COLO829 (cell line): ENCODE measurements at places on chromosomes 16 and 17.

- no peak for DNase-seq
Observed at GRCh38 chr17:64327201-64327930, 63.3 kb downstream of the PECAM1 start.

DNA sequence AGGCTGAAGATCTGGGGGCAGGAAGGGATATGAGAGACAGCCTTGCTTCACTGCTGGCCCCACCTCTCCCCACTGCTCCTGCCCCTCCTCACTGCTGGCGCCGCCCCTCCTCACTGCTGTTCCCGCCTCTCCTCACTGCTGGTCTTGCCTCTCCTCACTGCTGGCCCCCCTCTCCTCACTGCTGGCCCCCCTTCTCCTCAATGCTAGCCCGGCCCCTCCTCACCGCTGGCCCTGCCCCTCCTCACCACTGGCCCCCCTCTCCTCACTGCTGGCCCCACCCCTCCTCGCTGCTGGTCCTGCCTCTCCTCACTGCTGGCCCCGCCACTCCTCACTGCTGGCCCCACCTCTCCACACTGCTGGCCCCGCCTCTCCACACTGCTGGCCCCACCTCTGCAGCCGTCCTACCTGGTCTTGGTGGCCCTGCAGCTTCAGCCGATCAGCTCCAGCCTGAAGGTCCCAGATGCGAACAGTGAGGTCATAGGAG is 9.5 kb upstream of the PAM16 start:
- DNase-seq, result no peak

GRCh38 chr17:41054025-41054424 is 1.0 kb downstream of the KRTAP2-2 start:
- DNase-seq, result no peak

DNA sequence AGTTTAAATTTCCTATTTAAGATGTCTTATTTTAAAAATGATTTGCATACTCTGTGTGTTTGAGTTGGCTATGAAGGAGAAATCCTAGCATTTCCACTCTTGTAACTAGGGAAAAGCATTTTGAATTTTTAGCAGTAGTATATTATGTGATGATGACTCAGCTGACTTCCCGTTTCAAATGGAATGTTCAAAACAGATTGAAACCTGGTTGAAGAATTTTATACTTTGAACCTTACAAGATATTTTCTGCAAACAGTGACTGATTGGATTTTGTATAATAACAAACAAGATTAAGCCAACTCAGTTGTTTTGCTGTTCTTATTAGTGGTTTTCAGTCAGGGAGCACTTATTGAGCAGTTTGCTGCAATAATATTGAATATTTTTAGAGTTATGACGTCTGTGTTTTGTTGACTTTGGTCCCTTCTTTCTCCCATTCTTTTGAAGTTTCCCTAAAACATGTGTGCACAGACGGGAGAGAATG is 8.0 kb downstream of the TNRC6A start:
- DNase-seq, result no peak
